ENCODE measurements at places on chromosomes 13 and 19.

DNA sequence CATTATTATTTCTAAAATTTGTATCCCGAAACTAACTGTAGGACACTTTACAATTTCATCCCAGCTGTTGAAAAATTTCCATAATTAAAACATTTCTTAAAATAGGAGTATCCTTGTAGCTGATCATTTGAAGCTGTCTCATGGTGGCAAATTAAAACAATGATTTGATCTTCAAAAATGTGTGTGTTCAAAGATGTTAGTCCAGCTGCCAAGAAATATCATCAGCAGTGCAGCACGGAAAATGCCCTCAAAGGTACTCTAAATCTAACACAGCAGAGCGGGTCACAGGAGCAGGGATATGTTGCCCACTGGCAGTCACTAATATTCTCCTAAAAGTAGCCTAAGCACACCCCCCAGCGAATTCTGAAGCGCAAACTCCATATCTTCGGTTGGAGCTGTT lies 31.0 kb downstream of the KLF12 start:
- no peak for DNase-seq

DNA sequence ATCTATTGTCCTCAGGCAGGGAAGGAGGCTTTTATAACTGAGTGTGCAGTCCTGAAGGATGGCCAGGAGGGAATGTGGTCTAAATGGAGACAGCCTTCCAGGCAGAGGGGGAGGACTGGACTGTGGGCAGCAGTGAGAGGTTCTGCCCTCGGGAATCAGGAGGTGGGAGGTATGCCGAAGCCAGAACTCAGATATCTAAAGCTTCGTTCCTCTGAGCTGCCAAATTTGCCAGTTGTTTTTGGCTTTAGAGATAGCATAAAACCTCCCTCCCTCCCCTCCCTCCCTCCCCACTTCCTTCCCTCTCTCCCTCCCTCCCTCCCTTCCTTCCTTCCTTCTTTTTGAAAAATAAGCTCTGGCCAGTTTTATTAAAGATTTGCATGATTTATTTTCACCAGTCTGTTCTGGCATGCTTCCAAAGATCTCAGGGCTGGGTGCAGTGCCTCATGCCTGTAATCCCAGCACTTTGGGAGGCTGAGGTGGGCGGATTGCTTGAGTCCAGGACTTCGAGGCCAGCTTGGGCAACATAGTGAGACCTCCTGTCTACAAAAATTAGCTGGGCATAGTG lies 2.4 kb downstream of the MEDAG start:
- no peak for DNase-seq

- DNase-seq, result no peak
Measured at GRCh38 chr19:50024719-50025021, 502 bp downstream of the VRK3 start.

GRCh38 chr19:27971071-27971470 lies 1241.9 kb downstream of the UQCRFS1 start:
- no peak for DNase-seq

DNA sequence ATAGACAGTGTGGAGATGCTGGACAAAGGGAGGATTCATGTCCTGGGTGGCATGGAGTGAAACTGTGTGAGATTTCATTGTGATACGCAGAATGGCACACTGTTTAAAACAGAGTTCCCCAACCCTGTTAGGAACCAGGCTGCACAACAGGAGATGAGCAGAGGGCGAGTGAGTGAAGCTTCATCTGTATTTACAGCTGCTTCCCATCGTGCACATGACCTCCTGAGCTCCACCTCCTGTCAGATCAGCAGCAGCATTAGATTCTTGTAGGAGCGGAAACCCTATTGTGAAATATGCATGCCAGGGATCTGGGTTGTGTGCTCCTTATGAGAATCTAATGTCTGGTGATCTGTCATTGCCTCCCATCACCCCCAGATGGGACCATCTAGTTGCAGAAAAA lies 72.5 kb downstream of the RAP2A start:
- DNase-seq, result no peak

GRCh38 chr19:41420101-41420880 lies 6.9 kb downstream of the B3GNT8 start:
- DNase-seq, result no peak

GRCh38 chr19:46374536-46375475 lies 27.9 kb downstream of the PPP5C start:
- peak; percentile 60 for DNase-seq

GRCh38 chr13:49368688-49369087 lies 75.2 kb downstream of the CAB39L start:
- DNase-seq, result no peak

GRCh38 chr19:6853868-6854267 lies 33.5 kb upstream of the ADGRE1 start:
- no peak for DNase-seq

- DNase-seq, result no peak
Measured at GRCh38 chr13:109704771-109705635, 81.4 kb downstream of the IRS2 start.

DNA sequence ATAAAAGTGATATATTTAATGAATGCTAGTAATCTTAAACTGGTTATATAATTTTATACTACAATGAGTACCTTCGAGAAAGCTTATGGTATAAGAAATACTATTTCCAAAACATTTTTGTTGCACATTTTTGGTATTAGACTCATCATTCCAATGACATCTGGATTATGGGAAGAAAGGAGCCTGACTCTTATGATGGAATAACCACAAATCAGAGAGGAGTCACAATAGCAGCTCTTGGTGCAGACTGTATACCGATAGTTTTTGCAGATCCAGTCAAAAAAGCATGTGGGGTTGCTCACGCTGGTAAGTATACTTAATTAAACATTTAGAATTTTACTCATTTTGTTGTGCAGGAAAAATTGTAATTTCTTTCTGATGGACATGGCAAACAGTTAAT lies 3.9 kb downstream of the LACC1 start:
- no peak for DNase-seq

DNA sequence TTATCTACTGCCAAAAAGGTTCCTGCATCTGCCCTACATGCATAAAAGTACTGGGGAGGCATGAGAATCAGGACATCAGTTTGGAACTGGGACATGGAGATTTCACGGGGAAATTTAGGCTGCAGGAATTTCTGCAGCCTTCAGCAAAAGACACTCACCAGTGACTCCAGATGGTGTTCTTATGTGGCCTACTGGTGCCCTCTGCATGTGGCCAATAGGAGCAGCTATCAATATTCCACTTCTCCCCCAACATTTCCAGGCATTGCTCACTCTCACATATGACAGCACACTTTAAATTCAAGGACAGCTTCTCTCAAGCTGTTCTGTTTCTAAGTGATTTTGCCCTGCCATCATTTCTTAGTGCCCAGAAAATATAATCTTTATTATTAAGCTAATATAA lies 570.5 kb upstream of the ARGLU1 start:
- DNase-seq, result no peak

- no peak for DNase-seq
Measured at GRCh38 chr13:99908140-99908803, 63.3 kb downstream of the ZIC5 start.

DNA sequence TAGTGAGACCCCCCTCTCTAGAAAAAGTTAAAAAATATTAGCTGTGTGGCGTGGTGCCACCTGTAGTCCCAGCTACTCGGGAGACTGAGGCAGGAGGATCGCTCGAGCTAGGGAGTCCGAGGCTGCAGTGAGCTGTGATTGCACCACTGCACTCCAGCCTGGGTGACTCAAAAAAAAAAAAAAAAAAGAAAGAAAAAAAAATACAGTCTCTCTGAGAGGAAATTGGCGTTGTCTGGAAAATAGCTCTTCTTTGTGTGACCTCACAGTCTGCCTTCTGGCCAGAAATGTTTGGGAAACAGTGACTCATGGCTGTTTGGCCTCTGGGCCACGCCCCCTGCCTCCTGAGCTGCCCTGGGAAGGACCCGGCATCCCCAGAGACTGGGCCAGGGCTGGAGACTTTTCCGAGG lies 10.7 kb downstream of the MARCHF2 start:
- DNase-seq, result peak; percentile 97

DNA sequence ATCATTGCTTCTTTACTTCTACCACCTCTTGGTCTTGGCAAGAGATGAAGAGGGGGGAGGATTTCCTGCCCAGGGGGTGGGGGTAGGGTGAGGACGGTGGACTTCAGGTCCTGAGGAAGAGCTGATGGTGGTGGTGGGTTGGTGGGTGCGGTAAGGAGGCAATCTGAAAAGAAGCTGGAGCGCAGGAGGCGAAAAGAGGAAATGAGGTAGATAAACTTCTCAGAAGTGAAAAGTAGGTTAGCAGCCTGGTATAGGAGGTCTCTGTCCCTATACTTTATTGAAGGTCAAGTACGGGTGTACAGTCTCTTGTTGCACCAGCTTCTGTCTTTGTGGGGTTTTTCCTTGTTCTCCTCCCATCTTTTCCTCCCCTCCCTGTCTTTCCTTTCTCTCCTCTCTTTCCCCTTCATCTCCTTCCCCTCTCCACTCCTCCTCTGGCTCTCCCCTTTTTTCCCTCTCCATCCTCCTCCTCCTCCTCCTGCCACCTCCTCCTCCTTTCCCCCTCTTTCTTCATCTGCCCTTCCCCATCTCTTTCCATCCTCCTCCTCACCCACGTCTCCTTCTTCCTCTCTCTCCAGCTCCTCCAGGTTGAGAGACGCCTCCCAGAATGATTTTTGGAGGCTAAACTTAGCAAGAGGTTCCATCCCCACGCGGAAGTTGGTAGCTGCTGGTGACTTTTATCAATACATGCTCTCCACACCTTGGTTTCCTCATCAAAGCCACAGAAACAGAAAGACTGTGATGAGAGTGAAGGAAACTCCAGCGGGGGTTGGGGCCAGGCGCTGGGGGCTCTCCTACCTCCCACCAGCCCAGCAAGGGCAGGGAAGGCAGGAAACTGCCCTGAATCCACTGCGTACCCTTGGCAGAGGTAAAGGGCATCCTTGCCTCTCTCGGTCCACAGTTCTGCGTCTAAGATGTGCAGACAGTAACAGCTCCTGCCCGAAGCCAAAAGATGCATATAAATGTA lies 15.3 kb downstream of the TNFSF14 start:
- DNase-seq, result no peak

DNA sequence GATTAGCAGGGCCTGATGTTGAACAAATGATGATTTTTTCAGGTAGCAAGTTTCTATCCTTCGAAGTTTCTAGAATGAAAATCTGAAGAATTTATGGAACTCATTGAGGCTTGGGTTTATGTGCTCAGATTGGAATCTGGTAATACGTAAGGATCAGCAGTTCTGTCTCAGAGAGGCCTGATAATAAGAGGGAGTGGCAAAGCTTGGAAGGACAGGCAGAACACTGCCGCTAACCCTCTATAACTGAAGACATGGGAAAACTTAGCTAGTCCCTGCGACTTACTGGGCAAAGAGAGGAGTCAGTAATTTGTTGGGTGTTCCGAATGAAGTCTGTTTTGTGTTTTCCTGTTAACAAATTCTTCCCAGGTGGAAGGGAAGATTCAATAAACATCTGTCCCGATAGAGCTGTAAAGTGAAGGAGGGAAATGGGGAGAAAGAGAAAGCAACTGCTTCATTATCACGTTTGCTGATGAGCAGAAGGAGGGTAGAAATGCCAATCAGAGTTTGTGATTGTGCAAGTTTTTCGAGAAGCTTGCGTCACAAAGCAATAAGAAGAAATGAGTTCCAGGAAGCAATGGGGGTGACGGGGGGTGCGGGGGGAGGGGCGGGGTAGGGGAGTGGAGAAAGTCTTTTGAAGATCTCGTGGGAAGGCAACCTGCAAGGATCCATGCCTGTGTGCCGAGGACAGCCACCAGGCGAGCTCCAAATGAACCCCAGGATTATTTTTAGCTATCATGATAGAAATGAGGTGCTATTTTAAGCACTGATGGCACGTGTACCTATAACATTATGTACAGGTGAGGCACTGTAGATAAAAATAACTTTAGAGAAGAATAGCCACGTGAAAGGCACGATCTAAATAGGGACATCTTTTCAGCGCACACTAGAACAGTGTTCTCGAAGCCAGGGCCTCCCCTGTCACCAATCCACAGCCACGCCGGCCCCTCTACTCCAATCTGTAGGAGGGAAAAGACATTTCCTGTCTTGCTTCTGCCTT lies 224.1 kb downstream of the FGF9 start:
- no peak for DNase-seq

DNA sequence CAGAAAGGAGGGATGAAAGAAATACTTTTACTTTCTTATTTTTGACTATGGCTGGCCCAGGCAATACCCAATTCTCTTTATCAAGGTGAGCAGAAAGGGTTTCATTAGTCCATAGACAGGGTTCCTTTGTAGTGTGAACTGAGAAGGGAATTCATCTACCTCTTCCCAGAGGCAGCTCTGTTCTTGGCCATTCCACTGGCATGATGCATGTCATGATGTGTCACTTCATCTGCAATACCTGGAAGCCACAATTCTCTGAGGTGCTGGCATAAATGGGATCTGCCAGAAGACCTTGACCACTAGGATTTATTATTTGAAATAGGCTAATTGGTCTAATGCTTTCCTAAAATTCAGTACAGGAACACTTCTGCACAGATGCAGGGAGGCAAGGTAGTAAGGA lies 542.8 kb downstream of the RFC3 start:
- no peak for DNase-seq

GRCh38 chr19:1489463-1490310 lies 463 bp downstream of the PCSK4 start:
- DNase-seq, result peak; percentile 87

- DNase-seq, result no peak
Measured at GRCh38 chr19:40923934-40924391, 41.9 kb upstream of the CYP2A7 start.

GRCh38 chr13:44409595-44409994 lies 36.0 kb downstream of the SERP2 start:
- DNase-seq, result no peak

DNA sequence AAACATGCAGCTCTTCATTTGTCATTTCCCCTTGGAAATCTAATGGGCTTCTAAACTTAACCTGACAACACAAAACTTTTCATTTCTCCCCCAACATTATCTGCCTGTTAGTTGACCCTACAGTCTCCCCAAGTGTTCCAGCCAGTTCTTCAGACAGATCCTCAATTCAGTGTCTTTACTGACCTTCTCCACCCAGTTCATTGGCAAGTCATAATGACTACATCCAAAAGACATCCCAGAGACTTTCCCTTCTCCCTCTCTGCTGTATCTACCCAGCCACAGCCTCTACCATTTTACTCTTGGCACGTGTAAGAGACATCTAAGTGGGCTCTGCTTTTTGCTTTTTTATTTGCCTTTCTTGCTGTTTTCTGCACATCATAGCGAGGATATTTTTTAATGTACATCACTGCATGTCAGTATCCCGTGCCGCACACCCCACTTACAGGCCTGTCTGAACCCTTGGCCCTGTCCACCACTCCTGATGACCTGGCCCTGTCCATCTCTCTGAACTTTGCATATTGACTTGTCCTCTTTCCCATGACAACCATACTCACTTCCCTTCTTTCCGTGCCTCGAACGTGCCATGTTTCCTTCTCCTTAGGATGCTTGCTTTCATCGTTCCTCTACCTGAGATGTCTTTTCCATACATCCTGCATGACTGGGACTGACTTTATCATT lies 391.9 kb downstream of the IRS2 start:
- DNase-seq, result no peak

GRCh38 chr13:22176968-22177520 lies 506.2 kb downstream of the FGF9 start:
- DNase-seq, result no peak

- DNase-seq, result no peak
Measured at GRCh38 chr13:27035892-27036235, 135.7 kb downstream of the USP12 start.

- no peak for DNase-seq
Measured at GRCh38 chr19:5537870-5538269, 29.9 kb downstream of the TINCR start.

Data from coronary artery (tissue), 2 donors.